ENCODE measurements at places on chromosomes 4 and X. TPM values are rescaled to one million over a fixed set of nuclear protein-coding genes. Genes with fewer than 3 reads are reported as not detected.
A peak's percentile ranks its signal among the peaks of the same experiment; 100 is the strongest.

ODAPH gene
- not detected for total RNA-seq

DNA sequence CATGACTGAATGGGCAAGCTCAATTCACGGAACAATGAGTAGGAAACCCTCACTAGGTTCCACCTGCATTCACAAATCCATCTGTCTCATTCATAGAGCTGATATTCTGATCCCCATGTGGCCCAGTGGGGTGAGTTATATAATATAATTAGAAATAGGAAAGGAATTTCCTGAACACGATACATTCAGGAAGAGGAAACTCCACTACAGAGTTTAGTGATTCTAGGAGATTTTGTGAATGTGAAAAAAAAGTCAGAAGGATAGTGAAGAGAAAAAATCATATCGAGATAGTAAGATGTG is 471.2 kb downstream of the GASK1B start:
- DNase-seq = no peak

- DNase-seq = no peak
Measured at GRCh38 chr4:142383800-142384470, 462.2 kb downstream of the INPP4B start.

DNA sequence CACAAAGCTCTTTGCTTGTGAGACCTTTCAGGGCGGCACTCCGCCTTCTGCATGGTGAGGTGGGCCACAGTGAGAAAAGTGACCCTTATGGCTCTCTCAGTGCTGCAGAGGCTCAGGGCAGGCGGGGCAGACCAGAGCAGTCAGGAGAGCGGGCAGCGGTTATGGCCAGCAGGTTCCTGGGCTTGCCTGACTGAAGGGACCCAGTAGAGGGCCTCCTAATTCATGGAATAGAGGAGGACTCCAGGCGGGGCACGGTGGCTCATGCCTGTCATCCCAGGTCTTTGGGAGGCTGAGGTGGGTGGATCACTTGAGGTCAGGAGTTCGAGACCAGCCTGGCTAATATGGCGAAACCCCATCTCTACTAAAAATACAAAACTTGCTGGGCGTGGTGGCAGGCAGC is 91.4 kb downstream of the CLNK start:
- peak; percentile 31 for DNase-seq

GRCh38 chrX:47900833-47901232 is 64.1 kb downstream of the ZNF81 start:
- DNase-seq = no peak

GRCh38 chr4:1565598-1566295 is 118.4 kb downstream of the FAM53A start:
- peak; percentile 24 for DNase-seq

- DNase-seq = no peak
Measured at GRCh38 chrX:117982694-117983392, 133.8 kb downstream of the KLHL13 start.

GRCh38 chr4:113783701-113784100 is 22.2 kb upstream of the CAMK2D start:
- no peak for DNase-seq

- no peak for DNase-seq
Measured at GRCh38 chrX:16593801-16594200, 56.2 kb upstream of the S100G start.

DNA sequence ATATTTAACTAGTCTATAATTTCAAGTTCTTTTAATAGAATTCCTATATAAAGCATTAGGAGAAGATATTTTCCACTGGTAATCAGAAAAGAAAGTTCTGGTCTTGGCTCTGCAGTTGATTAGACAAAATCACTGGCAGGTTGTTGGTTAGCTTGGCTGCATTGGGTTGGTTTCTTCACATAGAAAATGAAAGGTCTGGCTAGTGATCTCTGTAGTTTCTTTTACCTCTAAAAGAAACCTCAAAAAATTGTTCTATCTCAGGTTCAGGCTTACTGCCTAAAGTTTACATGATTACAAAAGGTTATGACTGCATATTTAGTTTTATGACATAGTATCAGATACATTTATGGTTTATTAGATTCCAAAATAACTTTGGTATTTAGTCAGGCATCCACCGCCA is 95.8 kb upstream of the NAP1L5 start:
- no peak for DNase-seq
